ENCODE measurements at places on chromosomes 16 and 17. TPM values are rescaled to one million over a fixed set of nuclear protein-coding genes. Genes with fewer than 3 reads are reported as not detected.

Gene CD300LB
- not detected for polyA plus RNA-seq

DNA sequence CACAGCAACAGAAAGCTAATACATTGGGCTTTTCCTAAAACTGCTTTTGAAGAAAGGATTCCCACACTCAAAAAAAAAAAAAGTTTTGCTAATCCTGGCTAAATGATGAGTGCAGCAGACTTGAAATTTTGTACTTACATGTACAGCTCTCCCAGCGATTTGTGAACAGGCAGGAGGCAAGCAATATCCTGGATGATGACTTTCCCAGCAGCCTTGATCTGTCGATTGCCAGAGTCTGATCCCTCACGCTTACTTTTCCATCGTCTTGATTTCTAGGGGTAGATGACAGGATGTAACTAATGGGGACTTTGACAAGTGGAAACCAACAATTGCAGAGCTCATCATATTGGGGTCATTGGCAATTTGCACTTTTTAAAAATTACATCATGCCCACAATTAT lies 91.4 kb downstream of the WDR59 start:
- no peak for DNase-seq

DNA sequence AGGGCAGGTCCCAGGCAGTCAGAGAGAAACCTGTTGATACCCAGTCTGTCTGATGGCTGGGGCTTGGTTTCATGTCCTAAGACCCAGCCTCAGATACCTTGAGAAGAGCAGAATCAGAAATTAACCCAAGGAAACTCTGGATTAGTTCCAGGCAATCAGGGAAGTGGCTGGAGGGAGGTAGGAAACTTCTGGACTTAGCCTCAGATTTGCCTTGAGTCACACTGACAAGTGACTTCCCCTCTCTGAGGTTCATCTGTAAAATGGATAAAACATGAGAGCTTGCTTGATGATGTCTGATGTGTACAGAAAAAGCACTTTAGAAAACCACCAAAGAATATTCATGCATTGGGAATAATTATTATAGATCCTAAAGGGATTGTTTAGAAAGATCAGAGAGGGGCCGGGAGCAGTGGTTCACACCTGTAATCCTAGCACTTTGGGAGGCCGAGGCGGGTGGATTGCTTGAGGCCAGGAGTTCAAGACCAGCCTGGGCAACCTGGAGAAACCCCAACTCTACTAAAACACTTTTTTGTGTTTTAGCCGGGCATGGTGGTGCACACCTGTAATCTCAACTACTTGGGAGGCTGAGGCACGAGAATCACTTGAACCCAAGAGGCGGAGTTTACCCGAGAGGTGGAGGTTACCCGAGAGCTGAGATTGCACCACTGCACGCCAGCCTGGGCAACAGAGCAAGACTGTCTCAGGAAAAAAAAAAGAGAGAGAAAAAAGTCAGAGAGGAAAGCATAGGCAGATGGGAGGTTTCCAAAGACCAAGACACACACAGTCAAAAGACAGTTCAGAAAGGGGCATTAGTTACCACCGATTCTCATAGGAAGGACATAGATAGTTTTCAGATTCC lies 3.8 kb downstream of the CIITA start:
- DNase-seq: no peak

DNA sequence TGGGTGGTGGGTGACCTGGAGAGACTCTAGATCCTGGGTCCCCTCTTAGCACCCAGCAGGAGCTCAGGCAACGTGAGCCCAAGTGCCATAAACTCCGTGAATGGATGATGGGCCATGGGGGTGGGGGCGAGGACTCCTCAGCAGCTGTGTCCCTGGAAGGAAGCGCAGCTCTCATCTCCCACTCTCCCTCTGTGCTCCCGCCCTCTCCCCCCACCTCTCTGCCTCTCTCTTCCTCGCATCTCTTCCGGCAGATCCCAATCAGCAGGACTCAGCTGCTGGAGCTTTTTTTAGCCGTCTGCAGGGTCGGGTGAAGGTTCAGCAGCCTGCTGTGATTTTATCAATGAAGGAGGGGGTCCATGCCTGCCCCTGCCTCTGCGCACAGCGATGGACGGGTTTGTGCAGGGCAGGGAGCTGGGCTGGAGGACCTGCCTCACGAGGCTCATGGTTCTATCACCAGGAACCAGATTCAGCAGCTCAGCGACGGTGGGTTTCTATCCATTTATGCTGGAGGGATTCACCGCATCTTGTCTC lies 8.3 kb downstream of the CCR7 start:
- DNase-seq: no peak

GRCh38 chr16:27302126-27302525 lies 11.6 kb upstream of the IL4R start:
- DNase-seq: no peak

Gene CDH3
- polyA plus RNA-seq: 0.20 TPM

Gene GDPD3
- polyA plus RNA-seq: 0.29 TPM

DNA sequence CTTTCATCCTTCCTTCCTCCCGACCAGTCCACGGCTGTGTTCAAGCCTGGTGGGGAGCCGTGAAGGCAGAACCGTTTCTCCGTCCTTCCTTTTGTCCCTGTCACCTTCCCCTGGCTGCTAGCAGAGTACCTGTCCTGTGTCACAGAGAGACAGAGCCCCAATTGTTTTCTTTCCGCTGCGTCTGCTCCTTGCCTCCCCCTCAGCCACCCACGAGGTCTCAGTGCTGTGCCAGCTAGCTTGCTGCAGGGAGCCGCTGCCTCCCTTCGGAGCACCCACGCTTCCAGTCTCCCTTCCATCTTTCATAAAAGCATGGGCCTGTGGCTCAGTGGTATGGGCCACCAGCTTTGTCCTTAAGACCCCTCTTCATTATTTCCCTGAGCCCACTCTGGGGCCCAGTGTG lies 62.2 kb downstream of the MPRIP start:
- no peak for DNase-seq

- no peak for DNase-seq
Observed at GRCh38 chr16:19481296-19481695, 40.6 kb downstream of the GDE1 start.

DNA sequence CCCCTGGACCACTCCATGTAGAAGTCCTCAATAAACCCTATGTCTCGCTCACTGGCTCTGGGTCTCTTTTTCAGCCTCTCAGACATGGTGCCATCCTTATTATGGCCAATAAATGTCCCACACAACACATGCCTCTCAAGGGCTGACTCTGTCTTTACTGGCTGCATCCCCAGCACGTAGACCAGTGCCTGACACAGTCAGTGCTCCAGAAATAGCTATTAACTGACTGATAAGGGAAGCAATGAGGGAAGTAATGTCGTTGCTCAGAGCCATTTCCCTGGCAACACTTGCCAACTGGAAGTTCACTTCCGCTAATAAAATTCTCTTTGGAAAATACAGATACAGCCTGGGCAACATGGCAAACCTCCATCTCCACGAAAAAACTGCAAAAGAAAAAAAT lies 19.1 kb upstream of the APOH start:
- DNase-seq: no peak

Gene TSNAXIP1
- polyA plus RNA-seq: 0.63 TPM

Gene FNDC8
- not detected for polyA plus RNA-seq

DNA sequence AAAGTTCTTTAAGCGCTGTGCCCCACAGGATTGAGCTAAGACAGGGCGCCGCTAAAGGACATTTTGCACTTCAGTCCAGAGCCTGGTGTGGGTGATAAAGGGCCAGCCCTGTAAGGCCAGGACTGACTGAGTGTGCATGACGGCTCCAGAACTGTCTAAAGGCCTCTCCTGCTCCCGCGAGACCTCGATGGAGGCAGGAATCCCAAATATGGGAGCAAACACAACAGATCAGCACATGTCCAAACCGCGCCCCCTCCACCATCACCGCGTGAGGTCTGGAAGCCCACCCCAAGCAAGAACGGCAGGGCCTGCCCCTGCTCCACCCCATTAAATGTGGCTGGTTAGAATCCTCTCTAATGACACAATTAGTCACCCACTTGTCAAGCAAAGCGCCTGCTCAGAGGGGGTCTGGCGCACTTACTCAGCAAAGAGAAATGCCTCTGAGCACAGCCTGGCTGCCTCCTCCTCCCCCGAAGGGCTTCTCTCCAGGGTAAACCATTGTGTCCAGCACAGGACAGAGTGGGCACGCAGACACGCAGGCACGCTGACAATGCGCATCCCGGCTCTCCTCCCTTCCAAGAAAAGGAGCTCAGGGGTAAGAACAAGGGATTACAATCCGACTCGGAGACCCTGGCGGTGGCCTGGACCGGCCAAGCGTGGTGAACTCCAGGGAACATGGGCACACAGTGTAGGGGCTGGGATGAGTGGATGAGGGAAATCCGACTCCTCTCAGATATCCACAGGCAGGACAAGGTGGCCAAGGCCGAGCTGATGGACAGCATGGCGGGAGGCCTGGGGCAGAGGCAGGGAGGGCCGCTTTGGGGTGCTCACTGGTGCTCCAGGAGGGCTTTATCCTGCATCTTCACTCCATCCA lies 1.5 kb downstream of the MXRA7 start:
- DNase-seq: no peak

DNA sequence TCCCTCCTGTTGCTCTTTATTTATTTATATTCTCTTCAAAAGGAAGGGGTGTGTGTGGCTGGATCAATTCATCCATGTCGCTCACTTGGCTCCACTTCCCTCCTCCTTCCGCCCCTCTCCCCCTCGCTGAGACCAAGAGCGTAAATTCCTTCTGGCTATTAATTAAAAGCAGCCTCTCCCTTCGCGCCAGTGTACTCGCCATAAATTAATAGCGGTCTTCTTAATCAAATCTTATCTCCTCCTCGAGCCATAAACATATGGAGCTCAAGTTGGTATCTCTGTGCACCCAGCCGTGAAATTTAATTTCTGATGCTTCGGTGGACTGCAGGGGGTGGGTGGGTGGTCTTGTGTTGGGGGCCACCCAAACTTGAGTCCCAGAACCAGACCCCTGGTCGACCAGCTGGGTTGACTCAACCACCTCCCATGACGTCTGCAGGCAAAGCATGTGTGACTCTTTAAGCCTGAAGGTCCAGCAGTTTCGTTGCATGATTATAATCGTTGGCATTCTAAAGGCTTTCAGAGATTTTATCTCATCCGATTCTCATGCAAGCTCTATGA lies 57.9 kb downstream of the SDK2 start:
- no peak for DNase-seq

Measured in GM12878 (cell line).